ENCODE measurements at places on chromosomes 12 and 14.

- DNase-seq = no peak
These were observed 27.7 kb downstream of the PPP1R13B start for GRCh38 chr14:103819503-103820307.

DNA sequence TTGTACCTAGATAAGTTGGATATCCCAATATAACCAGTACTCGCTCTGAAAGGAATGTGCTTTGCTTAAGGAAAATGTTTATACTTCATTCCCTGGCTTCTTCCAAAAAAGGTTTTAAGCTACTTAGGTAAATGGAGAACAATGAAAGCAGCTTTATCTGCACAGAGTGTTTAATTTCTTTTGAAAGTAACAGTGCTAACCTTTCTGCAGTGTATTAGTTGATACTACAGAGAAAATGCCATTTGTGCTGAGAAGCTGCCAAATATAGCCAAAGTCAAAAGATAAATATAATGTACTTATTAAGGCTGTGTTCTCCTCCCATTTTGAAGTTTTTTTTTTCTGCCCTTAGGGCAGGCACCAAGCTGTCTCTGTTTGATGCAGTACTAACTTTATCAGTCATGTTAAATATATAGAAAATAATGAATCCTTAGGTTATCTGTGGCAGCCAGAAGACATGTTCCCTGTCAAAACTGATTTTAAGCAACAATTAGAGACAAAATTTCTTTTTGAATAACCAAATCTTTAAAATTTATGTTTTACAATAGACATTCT lies 145.4 kb upstream of the KITLG start:
- no peak for DNase-seq

DNA sequence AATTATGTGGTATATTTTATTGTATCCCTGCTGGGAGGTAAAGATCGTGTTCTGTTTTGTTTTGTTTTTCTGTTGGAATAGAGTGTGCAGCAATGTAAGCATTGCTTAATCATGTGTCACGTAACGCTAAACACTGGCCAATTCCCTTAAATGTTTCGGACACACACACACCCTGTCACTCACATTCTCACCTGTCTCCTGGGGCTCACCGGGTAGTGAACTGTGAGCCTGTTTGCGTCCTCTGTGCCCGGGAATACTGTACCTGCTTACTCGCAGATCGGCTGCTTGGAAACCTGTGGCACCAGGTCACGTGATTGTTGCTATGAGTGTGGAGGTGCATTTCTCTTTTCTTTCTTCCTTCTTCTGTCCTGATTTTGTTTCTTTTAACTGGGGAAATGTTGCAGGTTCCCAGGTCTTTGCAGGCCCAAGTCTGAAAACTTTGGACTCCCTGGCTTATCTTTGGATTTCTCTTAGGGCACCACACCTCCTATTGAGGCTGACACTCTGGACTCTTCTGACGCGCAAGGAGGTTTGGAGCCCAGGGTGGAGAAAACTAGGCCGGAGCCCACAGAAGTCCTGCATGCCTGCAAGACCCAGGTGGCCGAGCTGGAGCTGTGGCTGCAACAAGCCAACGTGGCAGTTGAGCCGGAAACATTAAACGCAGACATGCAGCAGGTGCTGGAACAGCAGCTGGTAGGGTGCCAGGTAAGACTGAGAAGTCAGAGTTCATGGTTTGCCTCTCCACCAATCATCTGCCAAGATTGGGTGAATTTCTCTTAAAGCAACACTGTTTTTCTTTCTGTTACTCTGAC lies 181.1 kb downstream of the ESR2 start:
- DNase-seq = no peak

DNA sequence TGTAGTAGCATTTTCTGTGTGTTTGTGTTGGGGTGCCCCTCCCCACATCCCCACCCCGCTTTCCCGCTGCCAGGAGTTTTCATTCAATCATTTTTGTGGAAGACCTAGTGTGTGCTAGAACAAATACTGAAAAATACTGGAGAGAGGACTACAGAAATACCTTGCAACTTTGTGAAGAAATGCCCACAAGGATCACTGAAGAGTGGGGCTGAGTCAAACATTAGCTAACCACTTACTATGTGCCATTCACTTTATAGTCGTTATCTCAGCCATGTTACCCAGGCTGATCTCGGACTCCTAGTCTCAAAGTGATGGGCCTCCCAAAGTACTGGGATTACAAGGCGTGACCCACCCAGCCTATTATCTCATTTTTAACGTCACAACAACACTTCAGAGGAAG lies 559 bp upstream of the LMBR1L start:
- no peak for DNase-seq

DNA sequence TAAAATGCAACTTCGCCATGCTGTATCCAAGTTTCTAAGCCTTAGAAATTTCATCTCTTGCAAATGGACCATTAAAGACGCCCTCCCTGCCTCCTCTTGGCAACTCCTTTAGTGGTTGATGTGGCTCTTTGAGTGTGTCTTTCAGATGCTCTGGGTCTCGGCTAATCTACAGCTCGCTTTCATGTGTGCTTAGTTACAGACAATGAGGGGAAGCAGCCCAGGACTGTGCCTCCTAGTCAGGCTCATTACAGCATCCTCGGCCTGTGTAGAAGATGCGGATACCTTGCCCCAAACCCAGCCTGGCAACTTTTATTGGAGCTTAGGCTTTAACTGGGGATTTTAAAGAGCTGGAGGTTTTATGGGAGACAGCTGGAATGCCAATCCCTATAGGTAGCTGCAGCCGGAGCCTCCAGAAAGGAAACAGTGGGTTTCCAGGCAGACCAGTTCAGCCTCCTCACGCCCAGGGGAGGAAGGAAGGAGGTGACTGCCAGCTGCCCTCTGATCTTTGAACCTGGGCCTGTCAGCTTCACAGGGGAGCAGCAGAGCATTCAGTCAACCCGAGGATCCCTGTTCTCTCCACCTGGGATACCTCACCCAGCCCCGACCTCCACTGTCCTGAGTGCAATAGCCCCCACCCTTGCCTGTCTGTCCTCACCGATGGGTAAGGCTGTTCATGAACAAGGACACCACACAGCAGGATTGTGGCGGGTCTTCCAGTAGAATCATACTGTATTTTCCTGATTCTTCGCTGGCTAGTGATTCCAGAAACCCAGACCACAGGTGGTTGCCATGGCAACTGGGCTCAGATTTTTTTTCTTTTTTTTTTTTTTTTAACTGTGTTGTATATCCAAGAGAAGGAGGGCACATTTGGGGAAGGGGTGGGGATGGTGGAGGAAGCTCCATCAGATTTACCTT lies 638.5 kb downstream of the MED13L start:
- no peak for DNase-seq

DNA sequence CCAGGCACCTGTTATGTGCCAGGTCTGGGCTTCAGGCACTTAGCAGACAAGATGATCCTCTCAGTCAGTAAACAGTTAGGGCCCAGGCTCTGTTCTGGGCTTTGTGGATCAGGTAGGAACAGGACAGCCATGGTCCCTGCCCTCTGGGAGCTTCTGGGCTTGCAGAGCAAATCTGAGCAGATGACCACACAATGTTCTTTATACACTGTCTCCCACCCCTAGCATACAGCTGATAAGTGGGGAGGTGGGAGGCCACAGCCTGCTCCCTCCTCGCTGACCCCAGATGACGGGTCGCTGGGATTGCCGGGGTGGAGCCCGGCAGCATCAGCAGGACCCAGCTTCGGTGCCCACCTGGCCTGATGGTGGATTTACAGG lies 53.1 kb upstream of the RIN3 start:
- no peak for DNase-seq

- no peak for DNase-seq
These were observed 3.1 kb downstream of the DDIT3 start for GRCh38 chr12:57517187-57517586.

DNA sequence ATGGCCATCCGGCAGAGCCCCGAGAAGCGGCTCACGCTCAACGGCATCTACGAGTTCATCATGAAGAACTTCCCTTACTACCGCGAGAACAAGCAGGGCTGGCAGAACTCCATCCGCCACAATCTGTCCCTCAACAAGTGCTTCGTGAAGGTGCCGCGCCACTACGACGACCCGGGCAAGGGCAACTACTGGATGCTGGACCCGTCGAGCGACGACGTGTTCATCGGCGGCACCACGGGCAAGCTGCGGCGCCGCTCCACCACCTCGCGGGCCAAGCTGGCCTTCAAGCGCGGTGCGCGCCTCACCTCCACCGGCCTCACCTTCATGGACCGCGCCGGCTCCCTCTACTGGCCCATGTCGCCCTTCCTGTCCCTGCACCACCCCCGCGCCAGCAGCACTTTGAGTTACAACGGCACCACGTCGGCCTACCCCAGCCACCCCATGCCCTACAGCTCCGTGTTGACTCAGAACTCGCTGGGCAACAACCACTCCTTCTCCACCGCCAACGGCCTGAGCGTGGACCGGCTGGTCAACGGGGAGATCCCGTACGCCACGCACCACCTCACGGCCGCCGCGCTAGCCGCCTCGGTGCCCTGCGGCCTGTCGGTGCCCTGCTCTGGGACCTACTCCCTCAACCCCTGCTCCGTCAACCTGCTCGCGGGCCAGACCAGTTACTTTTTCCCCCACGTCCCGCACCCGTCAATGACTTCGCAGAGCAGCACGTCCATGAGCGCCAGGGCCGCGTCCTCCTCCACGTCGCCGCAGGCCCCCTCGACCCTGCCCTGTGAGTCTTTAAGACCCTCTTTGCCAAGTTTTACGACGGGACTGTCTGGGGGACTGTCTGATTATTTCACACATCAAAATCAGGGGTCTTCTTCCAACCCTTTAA lies 1.5 kb downstream of the FOXG1 start:
- DNase-seq = no peak

- DNase-seq = no peak
These were observed 1202.2 kb downstream of the TMEM121 start for GRCh38 chr14:106728611-106729010.

- no peak for DNase-seq
These were observed 380.8 kb downstream of the EGLN3 start for GRCh38 chr14:33569821-33570687.

DNA sequence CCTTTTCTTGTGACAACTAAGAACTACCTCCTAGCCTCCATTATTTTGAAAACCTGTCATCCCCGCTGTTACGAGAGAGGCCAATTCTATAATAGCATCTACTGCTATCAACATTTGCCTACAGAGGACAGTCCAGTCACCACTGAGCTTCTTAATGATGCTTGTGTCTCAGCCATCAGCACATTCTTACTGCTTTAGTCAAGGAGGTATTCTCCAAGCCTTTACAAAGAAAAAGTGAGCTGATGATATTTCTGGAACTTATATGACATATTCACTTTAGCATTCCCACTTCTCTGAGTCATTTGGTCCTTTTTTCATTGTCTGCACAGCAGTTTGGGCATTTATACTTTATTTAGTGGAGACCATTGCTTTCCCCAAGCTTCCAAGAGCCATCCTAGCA lies 497.7 kb upstream of the RPL10L start:
- no peak for DNase-seq

GRCh38 chr14:101194373-101195308 lies 291.1 kb upstream of the RTL1 start:
- DNase-seq = no peak

- no peak for DNase-seq
These were observed 1.5 kb downstream of the LGR5 start for GRCh38 chr12:71440763-71441748.

DNA sequence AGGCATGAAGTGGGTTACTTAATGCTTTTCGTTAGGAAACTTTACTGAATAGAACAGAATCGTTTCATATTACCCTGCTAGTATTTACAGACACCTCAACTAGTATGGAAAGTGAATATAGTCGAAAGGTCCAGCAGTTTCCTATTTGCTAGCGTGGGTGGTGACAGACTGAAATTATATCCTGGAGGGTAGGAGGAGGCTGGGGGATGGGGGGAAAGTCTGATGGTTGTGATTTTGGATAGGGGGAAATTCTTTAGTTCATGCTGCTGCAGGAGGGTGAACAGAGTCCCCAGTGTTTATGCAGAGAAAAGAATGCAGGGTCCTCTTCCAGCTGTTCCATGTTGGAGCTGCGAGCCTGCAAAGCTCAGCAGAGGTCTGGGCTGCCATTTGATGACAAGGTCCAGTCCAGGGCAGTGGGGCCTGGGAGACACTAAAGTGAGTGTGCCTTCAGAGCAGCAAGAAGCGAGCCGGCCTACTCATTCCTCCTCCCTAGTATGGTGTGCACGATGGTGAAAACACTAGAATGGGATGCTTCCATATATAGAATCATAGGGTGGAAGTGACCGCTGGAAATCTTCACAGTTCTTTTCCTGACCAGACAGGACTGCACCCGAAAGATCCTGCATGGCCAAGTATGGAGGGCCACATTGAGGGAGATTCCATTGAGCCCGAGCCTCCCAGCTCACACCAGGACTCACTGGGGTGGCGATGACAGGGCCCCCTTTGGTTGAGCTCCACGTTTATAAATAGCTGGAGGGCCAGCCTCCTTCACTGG lies 2.1 kb downstream of the SAMD4A start:
- no peak for DNase-seq

GRCh38 chr12:123474485-123475245 lies 16.7 kb downstream of the SNRNP35 start:
- no peak for DNase-seq

GRCh38 chr14:59140106-59140843 lies 48.2 kb upstream of the DAAM1 start:
- DNase-seq = no peak

- DNase-seq = no peak
These were observed 9.9 kb downstream of the GPR132 start for GRCh38 chr14:105055334-105055733.

GRCh38 chr12:40183715-40184114 lies 41.1 kb upstream of the LRRK2 start:
- DNase-seq = no peak

DNA sequence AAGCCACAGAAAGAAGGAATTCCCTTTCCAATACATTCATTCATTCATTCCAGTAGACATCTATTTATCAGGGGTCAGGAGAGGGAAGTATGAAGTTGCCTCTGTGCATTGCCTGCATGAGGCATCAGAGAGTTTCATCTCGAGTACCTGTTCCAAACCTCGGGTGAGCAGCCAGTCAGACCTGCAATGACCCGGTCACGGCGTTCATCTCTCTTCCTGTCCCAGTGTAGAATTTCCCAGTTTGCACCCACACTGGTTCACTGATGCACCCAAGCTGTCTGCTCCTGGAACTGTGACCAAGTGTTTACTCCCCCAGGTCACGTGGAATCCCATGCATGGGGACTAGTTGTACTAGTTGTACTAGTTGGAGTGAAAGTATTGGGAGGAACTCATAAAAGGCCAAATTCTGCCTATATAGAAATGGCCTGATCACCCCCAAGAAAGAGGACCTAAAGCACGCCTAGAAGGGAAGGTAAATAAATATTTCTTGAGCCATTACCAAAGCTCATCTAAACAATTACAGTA lies 22.3 kb upstream of the PRKAB1 start:
- no peak for DNase-seq

GRCh38 chr12:93453633-93454032 lies 11.9 kb upstream of the UBE2N start:
- no peak for DNase-seq

- DNase-seq = no peak
These were observed 117.7 kb upstream of the RPL10L start for GRCh38 chr14:46769292-46769691.

- no peak for DNase-seq
These were observed 178.0 kb upstream of the FKBP4 start for GRCh38 chr12:2616763-2617162.

Data from T-helper 2 cell treated with Interferon-gamma antibody and Interleukin-4, amounts not matched to agents 5 μg/mL and 100 μg/mL, for 36 hours (primary cell).